Bronchial epithelial cell (primary cell): ENCODE measurements at places on chromosomes 12 and 14.
A peak's percentile ranks its signal among the peaks of the same experiment; 100 is the strongest.

- peak; percentile 88 for DNase-seq
Observed at GRCh38 chr12:107014055-107014454, 27.1 kb upstream of the MTERF2 start.

DNA sequence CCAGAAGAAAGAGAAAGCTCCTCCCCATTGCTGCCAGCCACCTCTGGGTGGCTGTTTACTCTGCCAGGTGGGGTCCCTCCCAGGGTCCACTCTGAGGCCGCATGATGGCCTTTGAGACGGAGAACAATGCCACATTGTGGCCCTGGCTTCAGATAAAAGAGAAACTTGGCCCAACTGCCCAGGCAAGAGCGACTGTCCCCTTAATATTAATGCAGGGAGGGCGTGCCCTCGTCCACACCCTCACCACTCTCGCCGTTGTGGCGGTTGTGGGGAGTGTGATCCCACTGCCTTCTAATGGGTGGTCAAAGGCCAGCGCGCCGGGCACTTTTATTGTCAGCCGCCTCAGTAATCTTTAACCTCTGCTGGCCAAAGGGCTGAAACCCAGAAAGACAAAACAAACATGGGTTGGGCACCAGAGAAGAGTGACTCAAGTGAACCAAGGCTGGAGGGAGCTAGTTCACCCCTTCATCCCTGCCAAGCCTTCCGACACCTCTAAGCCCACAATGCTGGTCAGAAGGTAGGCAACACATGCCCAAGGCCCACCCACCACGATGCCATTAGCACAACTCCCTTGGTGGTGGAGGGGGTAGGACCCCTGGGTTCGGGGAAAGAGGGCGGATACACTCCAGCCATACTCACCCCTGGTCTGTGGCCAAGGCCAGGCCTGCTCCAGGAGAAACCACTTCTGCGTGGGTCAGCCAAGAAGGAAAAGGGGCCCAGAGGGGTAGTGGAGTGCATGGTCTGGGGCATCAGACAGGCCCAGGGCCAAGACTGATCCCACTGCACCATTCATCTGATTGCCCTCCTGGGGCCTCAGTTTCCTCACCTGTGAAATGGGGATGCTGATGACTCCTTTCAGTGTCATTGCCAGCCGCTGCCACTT lies 44.5 kb upstream of the BCL11B start:
- DNase-seq: no peak

GRCh38 chr14:49050822-49051221 lies 535.4 kb downstream of the RPS29 start:
- no peak for DNase-seq

GRCh38 chr14:39988939-39989338 lies 556.7 kb upstream of the FBXO33 start:
- peak; percentile 25 for DNase-seq

DNA sequence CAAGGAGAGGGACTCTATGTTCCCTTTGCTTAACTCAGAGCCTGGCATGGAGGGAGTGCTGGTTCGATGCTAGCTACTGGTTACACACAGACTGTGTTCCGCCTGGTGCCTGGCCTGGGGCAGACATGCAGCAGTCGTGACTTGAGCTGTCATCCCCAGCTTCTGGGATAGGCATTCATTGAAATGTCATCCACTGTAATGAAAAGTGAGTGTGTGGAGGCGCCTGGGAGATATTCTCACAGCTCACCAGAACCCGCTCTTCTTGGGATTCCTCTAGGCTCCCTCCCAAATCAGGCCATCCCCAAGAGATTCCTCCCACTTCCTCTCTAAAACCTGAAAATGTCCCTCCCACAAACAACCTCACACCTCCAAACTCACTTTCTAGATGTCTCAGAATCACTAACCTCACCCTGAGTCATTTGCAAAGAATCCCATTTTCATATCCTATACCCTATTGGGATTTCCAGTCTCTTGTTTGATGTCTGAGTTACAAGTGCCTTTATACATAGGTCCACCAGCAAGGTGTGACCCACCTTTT lies 82.8 kb downstream of the CRACR2A start:
- peak; percentile 65 for DNase-seq

DNA sequence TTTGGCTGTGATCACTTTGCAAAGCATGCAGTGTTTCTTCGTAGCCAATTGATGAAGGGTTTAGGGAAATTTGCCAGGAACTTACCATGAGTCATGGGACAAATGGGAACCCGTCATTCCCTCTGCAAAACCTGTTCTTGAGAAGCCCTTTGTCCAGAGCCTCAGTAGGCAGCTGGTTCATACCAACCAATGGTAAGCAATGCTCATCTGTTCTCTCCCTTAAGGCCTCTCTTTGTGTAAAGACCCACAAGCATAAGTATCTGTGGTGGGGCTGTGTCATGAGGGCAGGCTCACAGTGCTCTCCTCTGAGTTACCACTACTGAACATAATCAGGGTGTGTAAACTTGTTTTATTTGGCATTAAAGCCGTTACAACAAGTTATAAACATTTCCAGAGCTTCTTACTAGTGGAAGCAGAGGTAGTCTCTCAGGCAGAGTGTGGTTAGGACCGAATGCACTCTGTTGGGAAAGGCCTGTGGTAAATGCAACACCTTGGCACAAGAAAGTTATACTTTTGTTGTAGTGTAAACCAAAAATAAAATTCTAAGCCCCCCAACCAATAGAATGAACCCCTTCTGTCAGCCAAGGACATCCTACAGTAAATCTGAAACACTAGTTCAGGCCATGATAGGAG lies 119.8 kb downstream of the SINHCAF start:
- DNase-seq: peak; percentile 100

GRCh38 chr12:112185093-112185923 lies 59.9 kb downstream of the TRAFD1 start:
- no peak for DNase-seq

DNA sequence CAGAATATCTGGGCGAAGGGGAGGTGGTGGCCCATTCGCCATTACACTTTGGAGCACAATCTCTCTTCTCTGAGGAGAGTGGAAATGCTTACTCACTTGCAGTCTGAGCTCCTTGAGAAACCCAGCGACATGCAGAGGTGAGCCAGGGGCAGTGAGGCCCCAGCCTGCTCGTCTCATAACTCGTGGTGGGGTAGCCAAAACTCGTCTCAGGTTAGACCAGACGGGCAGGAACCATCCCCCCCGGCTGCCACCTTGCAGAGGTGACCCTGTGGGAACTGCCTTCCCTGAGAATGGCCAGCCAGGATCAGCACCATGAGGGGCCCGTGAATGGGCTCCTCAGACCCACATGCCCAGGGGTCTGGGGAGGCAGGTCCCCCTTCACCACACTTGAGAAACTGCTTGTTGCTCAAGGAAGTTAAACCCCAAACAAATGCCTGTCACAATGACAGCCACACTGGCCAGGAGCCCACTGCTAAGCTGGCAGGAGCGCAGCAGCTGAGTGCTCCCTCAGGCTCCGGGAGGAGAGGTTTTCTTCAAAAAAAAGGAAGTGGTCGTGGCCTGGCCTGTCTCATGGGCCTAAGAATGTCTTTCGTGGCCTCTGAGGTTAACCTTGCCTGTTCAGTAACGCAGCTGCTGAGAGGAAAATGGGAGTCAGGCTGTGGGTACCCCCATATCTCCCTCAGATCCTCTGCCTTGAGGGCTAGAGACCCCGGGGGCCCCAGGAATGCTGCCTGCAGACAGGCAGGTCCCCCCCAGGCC lies 9.2 kb upstream of the ALDH2 start:
- no peak for DNase-seq

DNA sequence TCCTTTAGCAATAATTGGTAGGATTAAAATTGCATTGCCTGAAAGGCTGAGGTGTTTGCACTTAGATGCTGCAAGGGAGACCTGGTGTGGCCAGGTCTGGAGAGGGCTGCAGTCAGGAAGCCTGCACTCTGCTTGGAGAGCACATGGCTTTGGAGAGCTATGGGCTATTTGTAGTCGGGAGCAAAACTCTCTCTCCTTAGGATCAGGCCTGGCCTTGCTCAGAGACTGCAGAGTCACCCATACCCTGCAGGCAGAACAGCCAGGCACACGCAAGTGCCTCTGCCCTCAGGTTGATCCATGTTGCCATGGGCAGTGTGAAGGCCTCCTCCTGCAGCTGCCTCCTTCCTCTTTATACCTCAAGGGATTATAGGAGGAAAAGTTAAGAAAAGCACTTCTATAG lies 26.8 kb downstream of the CKB start:
- no peak for DNase-seq

DNA sequence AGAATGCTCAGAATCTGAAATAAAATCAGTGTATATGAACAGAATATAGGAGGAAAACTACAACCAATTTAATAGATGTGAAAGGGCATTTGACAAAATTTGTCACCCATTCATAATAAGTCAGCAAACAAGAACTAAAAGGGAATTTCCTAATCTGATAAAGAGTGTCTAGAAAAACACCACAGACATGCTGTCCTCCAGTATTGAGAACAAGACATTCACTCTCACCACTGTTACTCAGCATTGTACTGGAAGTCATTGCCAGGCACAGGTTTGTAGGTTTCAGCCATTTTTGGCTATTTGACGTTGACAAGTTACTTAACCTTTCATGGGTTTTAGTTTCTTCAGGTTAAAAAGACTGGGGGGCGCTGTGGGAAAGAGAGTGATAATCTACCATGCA lies 13.2 kb downstream of the EIF2S1 start:
- no peak for DNase-seq

GRCh38 chr12:91577586-91578539 lies 395.2 kb upstream of the DCN start:
- peak; percentile 44 for DNase-seq

DNA sequence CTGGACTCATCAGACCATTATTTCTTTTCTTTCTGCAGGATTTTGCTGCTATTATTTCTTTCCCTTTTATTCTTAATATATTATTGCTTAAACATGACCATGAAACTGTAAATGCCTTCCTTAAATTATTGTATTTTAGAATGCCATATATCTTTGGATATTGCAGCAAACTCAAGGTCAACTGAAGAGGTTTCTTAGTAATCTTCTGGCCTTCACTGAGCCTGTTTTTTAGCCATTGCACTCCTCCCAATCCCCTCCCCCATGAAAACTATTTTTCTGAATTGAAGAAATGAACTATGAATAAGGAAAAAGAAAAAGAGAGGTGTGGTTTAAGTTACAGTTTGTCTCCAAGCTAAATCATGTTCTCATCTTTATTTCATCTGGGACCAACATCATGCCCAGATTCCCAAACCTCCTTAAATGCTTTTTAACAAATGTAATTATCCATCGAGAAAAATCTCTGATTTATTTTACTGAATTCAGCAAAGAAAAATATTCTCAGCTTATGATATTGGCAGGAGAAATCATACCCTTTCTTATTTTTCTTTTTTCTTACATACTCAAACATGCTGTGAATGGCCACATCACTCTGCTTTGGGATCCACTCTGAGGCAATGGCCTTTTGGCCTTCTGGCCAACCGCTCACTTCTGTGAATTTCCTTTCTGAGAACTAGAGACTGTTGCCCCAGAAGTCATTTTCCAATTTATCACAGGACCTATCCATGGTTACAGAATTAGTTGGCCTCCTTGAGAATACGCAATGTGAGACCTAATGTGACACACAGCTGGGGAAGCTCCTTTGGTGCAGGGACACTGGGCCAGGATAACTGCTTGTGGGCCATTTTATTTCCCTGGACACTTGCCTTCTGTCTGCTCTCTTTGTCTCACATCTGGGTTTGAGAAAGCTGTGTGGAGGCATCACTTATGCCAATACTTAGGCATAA lies 50.9 kb downstream of the IGF1 start:
- no peak for DNase-seq

- DNase-seq: no peak
Observed at GRCh38 chr12:3320881-3321509, 170.0 kb upstream of the PRMT8 start.

DNA sequence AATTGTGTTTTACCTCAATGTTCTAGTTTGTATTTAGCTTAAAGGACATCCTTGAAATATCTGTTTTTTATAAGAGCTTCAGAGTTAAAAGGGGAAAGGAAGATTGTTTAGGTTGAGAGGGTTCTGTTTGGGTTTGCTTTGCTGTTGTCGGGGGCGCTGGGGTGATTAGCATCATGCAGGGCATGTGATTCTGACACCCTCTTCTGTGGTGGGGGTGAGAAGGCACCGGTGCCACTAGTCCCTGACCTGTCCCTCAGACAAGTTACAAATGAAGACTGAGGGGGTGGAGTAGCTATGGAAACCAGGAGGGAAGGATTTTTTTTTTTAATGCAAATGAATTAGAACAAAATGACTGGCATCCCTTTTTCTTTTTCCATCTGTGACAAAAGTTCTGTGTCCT lies 291.3 kb downstream of the RPAP3 start:
- DNase-seq: no peak

DNA sequence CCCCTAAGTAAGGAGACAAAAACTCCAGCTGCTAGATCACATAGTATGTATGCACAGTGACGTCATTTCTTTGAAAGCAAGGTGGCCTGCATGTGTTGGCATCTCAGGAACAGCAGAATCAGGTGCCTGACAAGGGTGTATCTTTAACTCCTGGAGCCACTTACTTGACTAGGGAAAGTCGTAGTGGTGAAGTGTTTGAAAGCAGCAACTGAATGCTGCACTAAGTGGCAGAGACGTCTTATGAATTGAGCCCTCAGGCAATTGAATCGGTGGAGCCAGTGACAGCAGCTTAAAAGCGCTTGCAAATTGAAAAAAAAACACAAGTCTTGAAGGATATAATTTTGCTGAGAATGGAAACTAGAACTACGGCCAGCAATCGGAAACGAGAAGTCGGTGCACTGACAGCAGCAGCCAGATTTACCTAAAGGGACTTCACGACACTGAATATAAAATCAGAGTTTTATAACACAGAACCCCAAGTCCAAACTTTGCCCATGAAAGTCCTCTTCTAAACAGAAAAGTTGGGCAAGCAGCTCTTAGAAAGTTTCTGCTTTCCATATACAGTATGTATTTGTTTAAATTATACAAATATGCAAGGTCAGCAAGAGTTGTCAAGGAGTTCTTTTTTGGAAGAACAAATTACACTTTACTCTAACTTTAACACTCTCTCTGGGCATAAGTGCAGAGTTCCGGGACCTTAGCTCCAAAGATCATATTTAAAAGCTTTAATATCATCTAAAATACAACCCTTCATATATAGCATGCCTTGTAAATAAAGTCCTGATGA lies 1.1 kb downstream of the IGF1 start:
- DNase-seq: peak; percentile 37

DNA sequence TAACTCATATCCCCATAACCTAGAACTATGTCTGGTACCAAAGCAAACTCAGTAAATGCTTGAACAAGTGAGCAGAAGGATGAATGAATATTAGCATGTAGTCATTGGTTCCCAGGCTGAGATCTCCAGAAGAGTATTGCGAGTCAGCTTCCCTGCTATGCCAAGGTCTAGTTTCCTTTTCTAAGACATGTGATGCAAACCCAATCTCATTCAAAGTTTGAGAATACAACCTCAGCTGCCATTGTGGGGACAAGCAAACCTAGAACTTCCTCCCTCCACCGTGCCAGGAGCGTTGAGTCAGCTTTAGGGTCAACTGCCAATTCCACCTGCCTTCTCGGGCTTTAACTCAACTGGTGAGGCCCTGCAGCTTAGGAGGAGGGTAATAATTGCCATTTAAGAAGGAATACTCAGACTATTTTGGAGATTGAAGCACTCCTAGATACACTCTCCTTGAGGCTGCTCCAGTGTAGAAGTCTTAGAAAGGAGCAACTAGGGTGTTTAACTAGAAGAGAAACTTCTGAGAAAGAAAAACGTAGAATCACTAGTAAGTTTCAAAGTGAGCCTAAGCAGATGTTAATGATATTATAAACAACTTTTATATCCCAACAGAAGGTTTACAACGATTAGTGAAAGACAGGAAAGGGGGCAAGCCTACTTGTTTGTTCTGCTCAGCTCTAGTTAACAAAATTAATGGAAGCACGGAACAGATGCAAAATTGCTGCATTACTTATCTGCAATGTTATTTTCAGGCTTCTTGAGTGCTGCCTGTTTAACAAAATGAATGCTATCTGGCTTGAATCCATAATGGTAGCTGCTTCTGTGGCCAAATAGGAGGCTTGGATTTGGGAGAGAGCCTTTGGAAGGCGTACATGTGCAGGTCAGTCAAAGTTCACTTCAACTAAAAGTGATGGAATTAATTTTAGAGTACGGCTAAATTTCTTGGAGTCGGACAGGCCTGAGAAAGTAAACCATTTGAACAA lies 96.9 kb downstream of the HELB start:
- peak; percentile 50 for DNase-seq
